ENCODE measurements at places on chromosomes 16 and 17.

- DNase-seq: peak; percentile 0
Observed at GRCh38 chr16:78503602-78504001, 404.1 kb downstream of the WWOX start.

DNA sequence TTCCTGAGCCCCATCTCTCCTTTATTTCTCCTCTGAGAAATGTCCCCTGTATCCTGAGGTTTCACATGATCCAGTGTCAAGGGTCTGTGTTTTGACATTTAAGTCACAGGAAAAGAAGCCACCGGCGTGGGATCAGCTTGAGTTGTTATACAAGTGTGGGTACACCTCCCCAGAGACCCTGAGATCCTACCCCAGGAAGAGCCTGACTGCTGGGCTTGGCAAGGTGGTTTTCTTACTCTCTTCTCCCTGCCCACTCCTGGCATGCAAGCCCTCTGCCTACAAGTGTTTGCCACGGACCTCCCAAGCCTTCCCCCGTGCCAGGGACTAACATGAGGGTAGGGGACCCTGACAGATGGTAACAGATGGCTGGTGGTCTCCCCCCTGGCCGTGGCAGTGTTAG is 2.8 kb upstream of the ARHGAP27 start:
- DNase-seq: no peak

DNA sequence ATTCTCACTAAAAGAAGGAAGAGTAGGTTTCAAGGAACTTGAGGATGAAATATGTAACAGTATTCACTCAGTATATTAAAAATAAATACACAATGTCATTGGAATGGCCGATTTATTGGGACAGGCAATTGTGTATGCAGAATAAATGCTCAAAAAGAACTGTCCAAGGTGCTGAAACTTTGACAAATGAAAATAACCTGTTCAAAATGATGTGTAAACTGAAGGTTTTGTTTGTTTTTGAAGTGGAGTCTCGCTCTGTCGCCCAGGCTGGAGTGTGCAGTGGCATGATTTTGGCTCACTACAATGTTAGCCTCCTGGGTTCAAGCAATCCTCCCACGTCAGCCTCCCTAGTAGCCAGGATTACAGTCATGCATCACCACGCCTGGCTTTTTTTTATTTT is 318.7 kb upstream of the RBFOX1 start:
- DNase-seq: no peak

- no peak for DNase-seq
Observed at GRCh38 chr17:48729335-48730239, 1.0 kb upstream of the HOXB13 start.

Measured in EL (cell line).